ENCODE measurements at places on chromosomes 6 and 20.
A peak's percentile ranks its signal among the peaks of the same experiment; 100 is the strongest.

DNA sequence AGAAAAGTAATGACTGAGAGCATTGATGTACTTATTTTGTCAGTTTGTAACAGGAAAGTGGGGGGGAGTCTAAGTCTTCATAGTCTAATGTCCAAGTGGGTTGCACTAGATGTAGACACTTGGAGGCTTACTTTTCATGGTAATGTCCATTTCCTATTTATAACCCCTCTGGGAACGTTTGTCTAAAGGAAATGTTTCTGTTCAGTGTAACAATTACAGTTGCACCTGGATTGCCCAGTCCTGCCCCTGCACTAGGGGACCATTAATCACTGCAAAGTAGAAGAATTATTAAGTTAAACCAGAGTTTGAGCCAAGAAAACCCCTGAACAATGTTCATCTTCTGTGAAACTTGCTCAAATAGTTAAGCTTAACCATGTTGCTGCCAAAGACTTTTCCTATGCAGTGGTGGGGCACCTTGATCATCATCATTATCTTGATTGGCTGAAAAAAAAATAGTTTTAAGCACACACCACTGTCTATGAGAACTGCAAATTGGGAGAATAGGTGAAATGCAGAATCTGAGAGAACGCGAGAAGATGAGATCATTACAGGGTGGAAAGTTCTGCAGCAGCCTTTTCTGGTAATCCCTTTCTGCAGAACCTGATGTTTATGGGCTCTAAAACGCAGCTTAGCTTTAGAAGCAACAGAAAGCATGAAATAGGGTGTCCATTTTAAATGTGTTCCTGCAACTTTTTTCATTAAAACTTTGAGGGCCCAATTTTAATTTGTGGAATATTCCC lies 106.0 kb downstream of the ZNF217 start:
- DNase-seq, result no peak

- DNase-seq, result no peak
These were observed 302.0 kb downstream of the ALDH8A1 start for GRCh38 chr6:134647861-134648260.

- DNase-seq, result no peak
These were observed 93.5 kb upstream of the KCNK16 start for GRCh38 chr6:39416026-39416425.

GRCh38 chr6:108847738-108848115 lies 495 bp upstream of the ARMC2 start:
- DNase-seq, result no peak

DNA sequence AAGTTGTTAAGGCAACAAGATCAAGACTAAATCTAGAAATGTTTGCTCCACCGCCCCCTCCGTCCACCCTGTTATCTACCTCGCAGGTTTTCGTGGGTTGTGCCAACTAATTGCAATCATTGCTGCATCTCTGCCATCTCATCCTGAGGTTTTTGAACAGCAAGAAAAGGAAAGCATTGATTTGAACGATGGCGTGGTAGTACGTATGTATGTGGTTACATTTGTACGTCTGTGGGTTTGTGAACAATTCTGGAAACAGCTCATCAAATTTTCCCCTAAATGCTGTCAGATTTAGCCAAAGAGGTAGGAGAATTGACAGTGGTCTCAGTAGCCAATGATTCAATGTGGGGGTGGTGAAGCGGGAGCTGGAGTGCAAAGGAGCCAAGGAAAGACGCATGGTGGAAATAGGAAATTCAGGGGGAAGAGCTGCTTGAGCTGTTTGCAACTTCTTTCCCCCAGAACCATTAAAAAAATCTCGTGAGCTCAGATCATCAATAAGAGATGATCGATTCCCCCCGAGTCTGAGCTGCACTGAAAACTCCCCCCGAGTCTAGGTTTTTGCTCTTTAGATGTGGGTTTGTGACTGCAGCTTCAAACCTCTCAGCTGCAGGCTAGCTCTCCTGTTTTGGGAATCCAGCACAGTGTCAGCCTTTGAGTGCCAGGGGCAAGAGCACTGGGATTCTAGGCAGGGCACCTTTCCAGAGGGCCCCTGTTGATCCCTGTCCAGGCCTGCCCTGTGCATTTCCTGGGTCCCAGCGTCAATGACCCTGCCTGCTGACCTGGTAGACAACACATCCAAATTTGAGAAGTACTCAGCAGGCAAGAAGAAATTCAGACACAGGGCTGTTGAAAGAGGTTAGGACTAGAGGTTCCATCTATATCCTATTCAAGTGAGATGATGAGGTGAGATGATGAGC lies 72.6 kb upstream of the LY86 start:
- DNase-seq, result peak; percentile 74

- no peak for DNase-seq
These were observed 776.3 kb downstream of the EYS start for GRCh38 chr6:64930681-64931080.

GRCh38 chr6:145784683-145785082 lies 29.9 kb downstream of the FBXO30 start:
- DNase-seq, result no peak

- no peak for DNase-seq
These were observed 83.4 kb upstream of the FRMD1 start for GRCh38 chr6:168162366-168162765.

DNA sequence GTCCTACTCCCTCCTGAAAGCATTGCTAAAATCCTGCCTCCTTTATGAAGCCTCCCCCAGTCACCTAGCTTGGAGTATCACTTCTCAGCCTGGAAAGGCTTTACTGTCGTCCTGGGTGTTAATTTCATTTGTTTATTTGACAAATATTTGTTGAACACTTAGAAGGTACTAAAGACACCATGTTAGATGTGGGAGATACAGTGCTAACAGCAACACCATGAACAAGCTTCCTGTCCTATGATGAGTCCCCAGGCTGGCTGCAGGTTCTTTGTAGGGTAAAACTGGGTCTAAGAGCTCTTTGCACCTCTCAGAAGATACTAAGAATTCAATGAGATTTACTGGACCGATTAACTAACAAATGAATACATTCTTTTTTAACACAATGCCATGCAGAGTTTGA lies 109.2 kb upstream of the TMEM170B start:
- no peak for DNase-seq

DNA sequence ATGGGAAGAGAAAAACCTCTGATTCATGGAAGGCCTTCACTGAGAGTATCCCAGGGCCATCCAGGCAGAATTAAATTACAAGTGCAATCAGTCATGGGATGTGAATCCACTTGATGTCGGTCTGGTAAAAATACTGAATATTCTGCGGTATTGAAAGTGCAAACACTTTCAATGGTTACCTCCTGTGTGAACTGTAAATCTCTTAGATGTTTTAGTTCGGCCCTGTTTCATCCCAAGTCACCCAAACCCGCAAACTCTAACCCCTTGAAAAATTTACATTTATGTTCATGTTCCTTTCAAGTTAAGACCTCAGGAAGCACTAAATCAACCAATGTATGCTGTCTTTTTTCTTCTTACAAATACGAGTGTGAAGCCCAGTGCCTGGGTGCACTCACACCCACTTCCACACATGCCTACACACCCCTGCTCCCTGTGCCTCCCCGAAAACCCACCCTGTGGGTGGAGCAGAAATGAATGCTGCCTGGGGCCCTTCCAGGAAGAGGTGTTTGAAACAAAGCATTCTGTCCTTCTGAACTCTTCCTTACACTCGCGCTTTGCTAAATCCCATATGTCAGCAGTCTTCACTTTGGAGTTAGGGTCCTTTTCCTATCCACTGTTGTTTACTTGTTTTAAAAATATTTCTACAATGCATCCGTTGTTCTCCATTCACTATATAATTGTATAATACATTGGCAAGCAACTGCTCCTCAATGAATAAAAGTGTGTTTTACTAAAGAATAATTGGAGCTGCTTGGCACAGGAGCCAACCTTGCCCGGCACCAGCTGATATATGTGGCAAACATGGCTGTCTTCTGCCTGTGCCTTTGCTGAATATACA lies 62.7 kb downstream of the FYN start:
- no peak for DNase-seq

GRCh38 chr20:47318027-47318585 lies 38.4 kb downstream of the ZMYND8 start:
- no peak for DNase-seq

- no peak for DNase-seq
These were observed 162.0 kb upstream of the DTNBP1 start for GRCh38 chr6:15824811-15825210.

GRCh38 chr20:57278457-57278856 lies 12.0 kb upstream of the BMP7 start:
- no peak for DNase-seq

DNA sequence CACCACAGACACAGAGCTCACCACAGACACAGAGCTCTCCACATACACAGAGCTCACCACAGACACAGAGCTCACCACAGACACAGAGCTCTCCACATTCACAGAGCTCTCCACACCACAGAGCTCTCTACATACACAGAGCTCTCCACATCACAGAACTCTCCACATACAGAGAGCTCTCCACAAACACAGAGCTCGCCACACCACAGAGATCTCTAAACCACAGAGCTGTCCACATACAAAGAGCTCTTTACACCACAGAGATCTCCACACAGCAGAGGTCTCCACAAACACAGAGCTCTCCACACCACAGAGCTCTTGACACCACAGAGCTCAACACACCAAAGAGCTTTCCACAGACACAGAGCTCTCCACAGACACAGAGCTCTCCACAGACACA lies 55.8 kb downstream of the ERMARD start:
- DNase-seq, result no peak

GRCh38 chr6:6816716-6817115 lies 228.2 kb downstream of the LY86 start:
- no peak for DNase-seq

- DNase-seq, result peak; percentile 54
These were observed 1.3 kb upstream of the TAF4 start for GRCh38 chr20:62066983-62067433.

GRCh38 chr20:50594591-50595432 lies 84.6 kb downstream of the PTPN1 start:
- no peak for DNase-seq

- DNase-seq, result no peak
These were observed 721.1 kb downstream of the TENT5A start for GRCh38 chr6:81031416-81031815.

GRCh38 chr6:7137335-7138045 lies 29.7 kb downstream of the RREB1 start:
- peak; percentile 77 for DNase-seq

DNA sequence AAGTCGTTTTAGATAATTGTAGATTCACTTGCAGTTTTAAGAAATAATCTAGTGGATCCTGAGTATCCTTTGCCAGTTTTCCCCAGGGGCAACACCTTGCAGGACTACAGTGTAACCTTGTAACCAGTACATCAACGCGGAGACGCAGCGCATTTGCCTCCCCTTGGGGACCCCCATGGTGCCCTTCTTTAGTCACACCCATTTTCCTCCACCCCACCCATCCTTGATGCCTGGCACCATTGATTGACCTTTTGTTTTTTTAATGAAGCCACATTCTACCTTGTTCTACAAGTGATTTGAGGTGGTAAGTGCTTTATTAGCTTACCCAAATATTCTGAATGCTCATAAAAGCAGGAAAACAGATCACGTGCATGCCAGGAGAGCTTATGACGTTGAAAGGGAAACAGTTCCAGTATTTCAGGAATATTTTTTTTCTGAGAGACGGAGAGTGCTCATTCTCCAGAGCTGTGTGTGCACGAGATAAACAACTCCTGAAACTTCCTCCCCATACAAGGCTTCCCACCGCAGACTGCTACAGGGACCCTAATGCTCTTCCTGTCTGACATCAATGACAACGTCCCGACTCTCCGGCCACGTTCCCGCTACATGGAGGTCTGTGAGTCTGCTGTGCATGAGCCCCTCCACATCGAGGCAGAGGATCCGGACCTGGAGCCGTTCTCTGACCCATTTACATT lies 35.7 kb downstream of the CDH26 start:
- DNase-seq, result no peak

GRCh38 chr6:36245572-36246061 lies 24.2 kb upstream of the PNPLA1 start:
- DNase-seq, result peak; percentile 33

DNA sequence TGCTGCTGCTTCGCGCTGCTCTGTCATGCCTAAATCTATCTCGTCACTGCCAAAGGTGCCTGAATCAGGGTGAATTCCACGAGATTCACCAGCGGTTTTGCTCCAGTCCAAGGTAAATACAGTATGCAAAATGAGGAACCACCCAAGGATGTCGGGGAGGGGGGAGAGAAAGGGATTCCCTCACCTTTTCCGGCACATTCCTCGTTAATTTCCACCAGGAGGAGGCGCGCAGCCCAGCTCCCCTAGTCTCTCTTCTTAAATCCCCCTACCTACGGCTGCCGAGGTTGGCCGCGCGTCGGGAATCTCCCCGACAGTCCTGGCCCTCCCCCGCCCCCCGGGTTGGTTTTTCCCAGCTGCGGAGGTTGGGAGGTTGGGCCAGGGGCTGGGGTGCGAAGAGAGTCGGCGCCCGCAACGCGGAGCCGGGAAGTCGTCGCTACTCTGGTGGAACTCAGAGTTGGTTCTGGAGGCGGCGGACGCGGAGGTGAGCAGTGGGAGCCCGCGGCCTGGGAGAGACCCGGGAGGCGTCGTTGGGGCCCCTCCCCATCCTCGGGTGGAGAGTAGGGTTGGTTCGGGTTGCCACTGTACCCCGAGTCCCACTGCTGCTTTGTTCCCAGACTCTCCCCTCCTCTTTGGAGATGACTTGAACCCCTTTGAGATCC lies at the start of gene TPBG:
Gene TPBG (plus strand): TSS at position 390 of the 659 bp plus-strand sequence. CDS start 1,145 bp downstream, outside the sequence.
- DNase-seq, result peak; percentile 27

GRCh38 chr6:169881976-169882375 lies 130.6 kb downstream of the ERMARD start:
- no peak for DNase-seq

- no peak for DNase-seq
These were observed 70.0 kb upstream of the SMIM29 start for GRCh38 chr6:34318499-34319470.

DNA sequence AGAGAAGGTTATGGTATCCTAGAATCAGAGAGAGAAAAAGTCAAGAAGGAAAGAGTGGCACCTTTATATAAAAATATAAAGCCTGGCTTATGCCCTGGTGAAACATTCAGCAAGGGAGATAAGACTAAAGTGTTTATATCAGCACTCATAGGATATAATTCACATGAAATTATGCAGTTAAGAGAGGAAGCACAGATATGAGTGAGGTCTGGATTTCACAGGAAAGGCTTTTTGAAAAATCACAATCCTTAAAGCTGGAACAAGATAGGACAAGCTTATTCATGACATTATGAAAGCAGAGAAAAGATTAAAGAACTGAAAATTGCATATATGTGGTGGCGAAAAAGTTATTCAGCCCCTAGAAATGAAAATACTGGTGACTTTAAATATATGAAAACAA lies 181.2 kb upstream of the FLRT3 start:
- DNase-seq, result no peak

DNA sequence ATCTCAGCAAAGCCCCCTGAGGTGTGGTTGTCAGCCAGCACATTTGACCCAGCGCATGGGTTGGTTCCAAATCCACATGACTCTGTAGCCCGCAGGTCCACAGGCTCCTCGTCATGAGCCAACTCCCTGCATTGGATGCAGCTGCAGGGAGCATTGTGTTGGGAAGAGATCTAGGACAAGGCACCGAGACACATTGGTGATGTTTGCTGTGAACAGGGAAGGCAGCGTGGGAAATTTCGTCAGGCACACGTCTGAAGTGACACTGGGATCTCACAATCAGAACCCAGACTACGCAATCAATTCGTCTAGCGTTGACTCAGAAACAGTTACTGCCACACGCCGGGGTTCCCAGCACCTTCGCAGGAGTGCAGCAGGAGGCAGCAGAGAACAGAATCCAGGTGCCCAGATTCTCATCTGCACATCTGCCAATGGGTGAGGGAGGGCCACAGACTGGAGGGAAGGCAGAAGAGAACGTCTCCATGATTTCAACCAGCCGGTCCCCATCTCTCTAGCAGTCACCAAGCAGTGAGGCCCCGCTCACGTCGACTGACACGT lies 177.0 kb downstream of the TTLL2 start:
- no peak for DNase-seq

All from stimulated activated CD8-positive, alpha-beta memory T cell treated with anti-CD3 and anti-CD28 coated beads, Interleukin-4, amount 100 ng/mL, for 48 hours (primary cell).